ENCODE measurements at places on chromosomes 7 and 10.

DNA sequence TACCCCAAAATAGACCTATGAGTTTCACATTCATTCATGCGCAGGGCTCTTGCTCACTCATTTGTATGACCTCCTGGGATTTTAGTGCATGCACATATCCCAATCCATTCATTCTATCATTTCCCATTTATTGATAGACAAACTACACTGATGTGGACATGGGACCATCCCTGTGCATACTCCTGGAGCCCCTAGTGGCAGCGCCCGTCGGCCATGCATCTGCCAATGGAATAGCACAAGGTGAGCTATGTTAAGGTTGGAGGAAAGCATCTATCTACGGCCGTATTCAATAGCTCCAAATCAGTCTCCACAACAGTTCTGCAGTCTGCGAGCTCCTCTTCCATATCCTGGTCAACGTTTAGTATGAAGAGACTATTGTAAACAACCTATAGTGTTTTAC, 31.7 kb upstream of the FIGNL1 start:
- peak; percentile 84 for DNase-seq

- no peak for DNase-seq
These were observed 49.8 kb upstream of the PDSS1 start for GRCh38 chr10:26647602-26648244.

DNA sequence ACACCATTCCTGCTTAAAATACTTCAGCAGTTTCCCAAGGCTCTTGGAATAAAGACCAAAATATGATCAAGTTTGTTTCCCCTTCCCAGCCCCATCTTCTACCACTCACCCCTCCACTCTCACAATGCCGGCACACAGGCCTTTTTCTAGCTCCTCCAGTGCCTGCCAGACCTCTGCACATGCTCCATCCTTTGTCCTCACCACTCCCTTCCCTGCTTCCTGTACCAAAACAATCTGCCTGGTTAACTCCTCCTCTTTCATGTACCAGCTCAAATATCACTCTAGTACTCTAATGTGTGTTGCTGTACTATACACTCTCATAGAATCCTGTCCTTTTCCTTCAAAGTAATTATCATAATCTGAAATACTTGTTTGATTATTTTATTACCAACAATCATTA, 19.4 kb downstream of the SCRN1 start:
- no peak for DNase-seq

GRCh38 chr7:130337410-130337971, 7.1 kb upstream of the CPA5 start:
- no peak for DNase-seq

DNA sequence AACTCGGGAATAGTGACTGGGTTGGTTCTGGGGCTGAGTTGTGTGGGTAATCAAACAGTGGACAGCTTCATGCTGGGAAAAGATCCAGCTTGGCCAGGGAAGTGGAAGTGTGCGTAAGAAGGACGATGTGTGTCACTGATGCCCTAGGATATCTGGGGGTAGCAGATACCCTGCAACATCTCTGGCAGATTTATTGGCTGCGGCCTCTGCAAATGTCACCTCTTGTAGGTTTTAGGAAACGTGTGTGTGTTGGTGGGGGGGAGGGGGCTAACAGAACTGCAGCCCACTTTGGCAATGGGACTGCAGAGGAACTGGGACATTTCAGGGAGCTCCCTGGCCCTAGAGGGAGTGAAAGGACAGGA, 965 bp upstream of the AGAP3 start:
- DNase-seq: no peak

- DNase-seq: no peak
These were observed 2.3 kb upstream of the VENTX start for GRCh38 chr10:133235265-133235855.

DNA sequence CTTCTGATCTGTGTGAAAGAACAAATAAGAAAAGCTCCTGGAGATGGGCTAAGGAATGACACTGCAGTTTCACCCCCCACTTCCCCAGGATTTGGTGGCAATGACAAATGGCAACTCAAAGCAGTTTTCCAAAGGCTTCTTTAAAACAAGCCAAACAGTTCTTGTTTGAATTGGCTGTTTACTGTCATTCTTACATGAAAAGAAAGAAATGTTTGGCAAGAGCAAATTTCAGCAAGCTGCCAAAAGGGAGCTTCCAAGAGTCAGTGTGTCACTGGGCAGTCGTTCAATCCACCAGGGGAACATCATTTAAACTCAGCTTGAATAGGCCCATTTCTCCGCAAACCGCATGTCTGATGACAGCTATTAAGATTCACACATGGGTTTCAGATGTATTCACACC, 119.0 kb upstream of the RHOBTB1 start:
- no peak for DNase-seq

DNA sequence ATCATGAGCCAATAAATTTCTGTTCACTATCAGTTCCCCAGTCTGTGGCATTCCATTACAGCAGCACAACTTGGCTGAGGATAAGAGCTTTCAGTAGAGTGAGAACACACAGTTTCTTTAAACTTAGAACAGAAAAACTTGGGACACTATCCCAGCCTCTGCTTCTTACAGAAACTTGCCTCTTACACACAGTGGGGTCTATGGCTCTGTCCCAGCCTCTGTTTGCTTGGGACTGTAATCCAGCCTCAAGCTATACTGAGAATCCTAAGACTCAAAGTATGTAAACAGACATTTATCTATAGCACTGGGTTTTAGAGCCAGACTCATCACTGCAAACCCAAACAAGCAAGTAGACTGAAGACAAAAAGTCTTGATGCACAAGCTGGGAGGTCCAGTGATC, 355.8 kb upstream of the VSTM2A start:
- DNase-seq: no peak

GRCh38 chr7:39421251-39421650, 145.0 kb upstream of the YAE1 start:
- no peak for DNase-seq

- no peak for DNase-seq
These were observed 18.5 kb upstream of the UBE3C start for GRCh38 chr7:157120181-157120580.

DNA sequence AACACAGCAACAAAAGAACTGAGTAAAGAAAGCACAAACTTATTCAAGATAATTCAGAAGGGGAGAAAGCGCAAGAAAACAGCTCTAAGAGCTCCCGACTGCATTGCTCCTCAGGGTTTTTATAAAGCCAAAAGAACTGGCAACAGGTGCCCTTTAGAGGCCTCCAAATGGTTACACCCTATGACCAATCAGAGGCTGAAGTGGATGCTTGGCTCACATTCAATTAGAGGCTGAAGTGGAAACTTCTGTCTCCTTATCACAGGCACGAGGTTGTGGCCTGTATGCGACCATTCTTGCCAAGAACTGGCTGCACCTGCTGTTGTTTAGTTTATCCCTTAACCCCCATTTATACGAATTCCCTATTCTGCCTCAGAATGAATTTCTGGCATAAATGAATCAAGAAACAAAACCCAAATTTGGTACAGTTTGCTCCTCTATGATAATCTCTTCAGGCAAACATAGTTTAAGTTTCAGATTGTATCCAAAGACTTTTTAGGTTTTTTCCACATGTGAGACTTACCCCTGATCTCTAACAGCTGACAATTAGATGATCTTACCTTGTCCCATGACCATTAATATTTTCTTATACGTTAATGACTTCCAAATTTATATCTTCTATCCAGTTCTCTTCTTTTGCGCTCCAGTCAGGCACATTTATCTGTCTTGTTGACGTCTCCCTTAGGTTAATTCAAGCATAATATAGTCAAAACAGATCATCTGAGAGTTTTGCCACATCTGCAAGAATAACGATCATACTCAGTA, 504.8 kb downstream of the NXPH1 start:
- DNase-seq: no peak
